Activated CD4-positive, alpha-beta T cell treated with anti-CD3 and anti-CD28 coated beads, Interleukin-10, Interleukin-2, amounts not matched to agents 100 ng/mL and 50 ng/mL, durations not matched to agents 16 hours and 8 hours (primary cell): ENCODE measurements at places on chromosomes 3 and 15.
A peak's percentile ranks its signal among the peaks of the same experiment; 100 is the strongest.

- DNase-seq, result no peak
Measured at GRCh38 chr3:123036352-123037014, 8.9 kb upstream of the SEMA5B start.

- DNase-seq, result peak; percentile 72
Measured at GRCh38 chr3:31472479-31473390, 60.0 kb upstream of the STT3B start.

DNA sequence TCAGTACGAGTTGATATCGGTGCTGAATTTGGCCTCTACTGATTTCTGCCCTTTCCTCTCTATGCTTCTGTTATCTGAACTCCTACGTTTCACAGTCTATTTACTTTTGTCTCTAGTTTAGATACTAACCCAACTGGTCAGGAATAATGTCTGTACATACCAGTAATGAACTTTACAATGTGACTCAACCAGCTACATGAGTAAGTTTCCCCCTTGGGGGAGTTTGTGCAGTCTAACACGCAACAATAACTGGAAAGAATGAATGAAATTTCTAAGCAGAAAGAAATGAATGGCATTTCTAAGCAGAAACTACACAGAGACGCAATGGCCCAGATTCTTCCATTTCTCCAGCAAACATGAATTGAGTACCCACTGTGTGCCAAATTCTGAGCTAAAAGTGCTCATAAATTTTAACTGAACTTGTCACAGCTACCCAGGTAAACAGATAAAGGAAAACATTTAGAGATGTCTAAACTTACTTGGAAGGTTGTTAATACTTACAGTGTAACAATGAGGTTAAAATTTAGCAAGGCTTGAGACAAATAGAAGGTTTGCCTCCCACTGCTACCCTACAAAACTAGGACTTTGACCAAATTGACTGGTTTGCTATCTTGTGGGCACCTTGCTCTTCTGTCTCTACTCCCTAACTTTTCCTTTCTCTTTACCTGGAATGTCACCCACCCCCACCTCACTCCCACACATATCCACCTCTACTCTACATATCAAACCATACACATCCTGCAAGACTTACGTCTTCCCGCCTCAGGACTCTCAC lies 11.6 kb downstream of the UPK1B start:
- peak; percentile 16 for DNase-seq

DNA sequence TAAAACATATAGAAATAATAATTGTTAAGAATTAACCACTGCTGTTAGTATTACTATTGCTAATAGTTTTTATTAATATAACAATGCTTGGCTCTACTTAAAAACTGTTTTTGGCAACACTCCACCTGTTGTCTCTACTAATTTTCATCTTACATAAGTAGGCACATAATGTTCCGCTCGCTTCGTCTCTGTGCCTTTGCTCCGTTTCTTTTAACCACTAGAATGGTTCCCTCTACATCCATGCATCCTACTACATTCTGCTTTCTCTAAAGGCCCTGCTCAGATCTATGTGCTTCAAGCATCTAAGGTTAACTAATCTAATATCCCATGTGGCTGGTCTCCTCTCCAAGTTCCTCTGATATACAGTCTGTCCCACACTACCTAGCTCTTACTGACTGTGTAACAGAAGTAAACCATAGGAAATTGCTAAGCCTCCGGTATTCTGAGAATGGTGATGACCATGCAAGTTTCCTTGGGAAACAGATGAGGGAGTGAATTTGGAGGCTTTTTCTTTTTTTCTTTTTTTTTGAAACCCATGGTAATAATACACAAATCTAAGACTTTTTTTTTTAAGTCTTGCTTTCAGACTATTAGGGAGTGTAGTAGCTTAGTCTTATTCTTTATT lies 138.3 kb downstream of the P3H2 start:
- no peak for DNase-seq

- no peak for DNase-seq
Measured at GRCh38 chr3:125684199-125684598, 88.9 kb upstream of the OSBPL11 start.

GRCh38 chr3:122146466-122146865 lies 37.0 kb upstream of the CASR start:
- DNase-seq, result peak; percentile 97

GRCh38 chr3:26049951-26050350 lies 260.1 kb downstream of the OXSM start:
- DNase-seq, result no peak
